Astrocyte (in vitro differentiated cells and primary cell): ENCODE measurements at places on chromosomes 6 and 20.

- DNase-seq = no peak
These were observed 86.9 kb downstream of the SLC22A23 start for GRCh38 chr6:3369985-3370360.

- DNase-seq = peak; percentile 23
These were observed 15.7 kb downstream of the ATG5 start for GRCh38 chr6:106309766-106310373.

- DNase-seq = peak; percentile 6
These were observed 19.1 kb upstream of the HLA-DQB1 start for GRCh38 chr6:32685603-32686002.

DNA sequence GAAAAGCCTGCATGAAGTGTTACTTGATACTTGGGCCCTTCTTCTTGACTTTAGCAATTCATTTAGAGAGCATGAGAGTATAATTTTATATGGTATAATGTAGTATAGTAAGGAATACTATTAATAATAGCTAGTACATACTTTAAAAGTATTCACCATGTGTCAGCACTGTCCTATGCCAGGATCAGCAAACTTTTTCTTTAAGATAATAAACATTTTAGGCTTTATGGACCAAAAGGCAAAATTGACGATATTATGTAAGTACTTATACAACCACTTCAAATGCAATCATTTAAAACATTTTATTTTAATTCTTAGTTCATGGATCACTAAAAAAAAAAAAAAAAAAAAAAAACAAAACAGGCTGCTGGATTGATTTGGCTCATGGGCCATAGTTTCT is 163.9 kb downstream of the IBTK start:
- peak; percentile 33 for DNase-seq

DNA sequence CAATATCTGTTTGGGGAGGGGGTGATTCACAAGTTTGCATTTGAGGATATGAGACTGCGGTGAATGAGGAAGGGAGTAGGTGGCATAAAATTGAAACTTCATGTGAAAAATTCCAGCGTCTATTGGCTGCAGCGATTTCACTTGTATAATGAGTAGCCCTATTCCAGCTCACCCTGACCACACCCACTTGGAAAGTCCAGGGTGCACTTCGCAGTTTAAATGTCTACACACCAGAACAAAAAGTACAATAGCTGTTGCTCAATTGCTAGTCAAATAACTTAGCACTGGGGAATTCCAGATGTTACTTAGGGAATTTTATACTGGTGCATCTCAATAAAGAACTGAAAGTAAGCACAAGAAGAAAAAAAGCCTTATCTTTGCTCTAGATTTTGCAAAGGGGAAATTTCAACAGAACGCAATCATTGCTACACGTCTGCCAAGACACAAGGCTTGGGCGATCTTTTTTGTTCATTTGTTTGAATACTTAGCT is 6.3 kb downstream of the TNFAIP3 start:
- DNase-seq = peak; percentile 86

- DNase-seq = no peak
These were observed 19.3 kb downstream of the ZNF334 start for GRCh38 chr20:46494077-46494476.

GRCh38 chr6:65908065-65908464 is 201.0 kb upstream of the EYS start:
- DNase-seq = no peak

DNA sequence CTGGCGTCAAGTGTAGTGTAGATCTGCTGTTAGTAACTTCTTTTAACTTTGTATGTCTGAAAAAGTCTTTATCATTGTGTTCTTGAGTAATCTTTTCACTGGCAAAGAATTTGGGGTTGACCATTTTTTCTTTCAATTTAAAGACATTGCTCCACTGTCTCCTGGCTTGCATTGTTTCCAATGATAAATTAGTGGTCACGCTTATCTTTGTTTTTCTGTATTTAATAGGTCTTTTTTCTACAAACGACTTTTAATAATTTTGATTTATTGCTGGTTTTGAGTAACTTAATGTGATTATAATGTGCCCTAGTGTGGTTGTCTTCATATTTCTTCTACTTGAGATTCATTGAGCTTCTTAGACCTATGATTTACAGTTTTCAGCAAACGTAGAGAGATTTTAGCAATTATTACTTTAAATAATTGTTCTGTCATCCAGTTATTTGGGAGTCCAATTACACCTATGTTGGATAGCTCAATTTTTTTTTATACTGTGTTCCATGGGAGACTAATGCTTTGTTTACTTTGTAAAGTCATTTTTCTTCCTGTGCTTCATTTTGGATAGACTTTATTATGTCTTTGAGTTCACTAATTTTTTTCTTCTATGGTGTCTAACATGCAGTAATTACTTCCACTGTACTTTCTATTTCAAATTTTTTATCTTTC is 38.3 kb upstream of the HEY2 start:
- no peak for DNase-seq

GRCh38 chr6:837380-837779 is 144.4 kb upstream of the EXOC2 start:
- DNase-seq = no peak

DNA sequence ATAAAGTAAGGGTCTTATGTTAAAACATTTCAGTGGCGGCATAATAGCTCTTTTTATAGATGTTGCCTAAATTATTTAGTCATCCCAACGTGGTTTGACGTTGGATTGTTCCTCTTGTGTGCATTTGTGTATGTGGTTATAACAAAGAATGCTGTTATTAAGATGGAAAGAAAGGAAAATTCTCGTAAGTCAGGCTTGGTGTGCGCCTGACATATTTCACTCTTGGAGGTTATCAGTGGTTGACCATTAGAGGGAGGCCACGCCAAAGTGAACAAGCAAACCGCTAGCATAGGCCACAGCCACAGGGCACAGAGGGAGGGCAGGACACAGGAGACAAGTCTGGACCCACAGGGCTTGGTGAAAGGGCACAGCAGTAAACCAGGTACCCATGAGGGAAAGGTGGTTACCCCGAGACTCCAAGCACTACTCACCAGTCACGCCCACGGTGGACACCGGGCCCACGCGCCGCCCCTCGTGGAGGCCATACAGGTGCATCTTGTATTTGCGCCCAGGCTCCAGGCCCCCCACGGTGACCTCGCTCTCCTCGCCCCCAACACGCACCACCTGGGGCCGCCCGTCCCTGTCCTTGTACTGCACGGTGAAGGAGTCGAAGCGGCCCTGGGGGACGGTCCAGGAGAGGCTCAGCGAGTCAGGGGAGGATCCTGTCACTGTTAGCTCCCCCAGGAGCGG is 22.9 kb downstream of the CYP21A2 start:
- DNase-seq = peak; percentile 6

DNA sequence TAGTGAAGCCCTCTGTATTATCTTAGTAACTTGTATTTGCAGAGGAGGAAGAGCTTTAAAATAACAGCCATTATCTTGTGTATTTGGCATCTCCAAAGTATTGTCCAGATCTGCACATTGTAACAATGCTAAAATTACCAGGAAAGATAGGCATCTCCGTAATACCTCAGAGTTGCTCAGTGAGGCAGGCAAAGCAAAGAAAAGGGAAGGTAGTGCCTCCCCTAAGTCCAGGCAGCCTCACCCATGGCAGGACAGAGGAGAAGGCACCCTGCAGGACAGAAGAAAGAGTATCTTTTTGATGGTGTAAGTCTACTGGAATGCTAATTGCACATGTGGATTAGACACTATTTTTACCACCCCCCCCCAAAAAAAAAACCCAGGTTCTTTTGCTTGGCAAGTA is 13.6 kb upstream of the SSTR4 start:
- no peak for DNase-seq

GRCh38 chr20:39259808-39260207 is 297.7 kb downstream of the DHX35 start:
- DNase-seq = no peak

GRCh38 chr6:159815410-159815809 is 15.3 kb downstream of the PNLDC1 start:
- DNase-seq = no peak

DNA sequence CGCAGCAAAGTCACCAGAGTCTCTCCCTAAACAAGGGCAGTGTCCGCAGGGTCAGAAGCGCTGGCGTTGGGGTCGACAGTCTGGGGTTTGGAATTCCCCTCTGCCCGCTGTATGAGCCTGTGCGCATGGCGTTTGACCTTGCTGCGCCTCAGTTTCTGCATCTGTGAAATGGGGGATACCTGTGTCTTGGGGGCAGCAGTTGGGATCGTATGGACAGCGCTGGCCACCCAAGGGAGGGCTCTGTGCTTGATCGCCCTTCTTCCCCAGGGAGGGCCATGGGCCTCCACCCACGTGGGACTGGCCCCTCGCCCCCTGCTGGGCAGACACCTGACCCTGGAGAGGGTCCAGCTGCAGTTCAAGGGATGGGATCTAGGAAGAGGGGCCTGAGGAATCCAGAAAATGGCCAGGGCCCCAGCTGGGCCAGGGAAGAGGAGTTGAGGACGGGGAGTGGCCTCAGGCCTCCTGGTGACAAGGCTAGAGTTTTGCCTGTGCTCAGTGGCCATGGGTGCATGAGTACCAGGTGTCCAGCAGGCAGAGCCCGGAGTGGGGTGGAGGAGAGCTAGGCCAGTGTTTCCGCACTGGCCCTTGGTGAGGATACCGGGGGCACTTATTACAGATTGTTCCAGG is 26.4 kb upstream of the PHACTR3 start:
- DNase-seq = no peak

- peak; percentile 58 for DNase-seq
These were observed 315.1 kb downstream of the UBE3D start for GRCh38 chr6:82750556-82750955.

- DNase-seq = no peak
These were observed 18.5 kb downstream of the PSMG4 start for GRCh38 chr6:3277251-3277650.

GRCh38 chr20:58040447-58041290 is 187.8 kb downstream of the ANKRD60 start:
- DNase-seq = no peak

- DNase-seq = no peak
These were observed 7.8 kb downstream of the SYNGAP1 start for GRCh38 chr6:33427585-33428223.

GRCh38 chr20:2762578-2763131 is 37.8 kb downstream of the CPXM1 start:
- no peak for DNase-seq

DNA sequence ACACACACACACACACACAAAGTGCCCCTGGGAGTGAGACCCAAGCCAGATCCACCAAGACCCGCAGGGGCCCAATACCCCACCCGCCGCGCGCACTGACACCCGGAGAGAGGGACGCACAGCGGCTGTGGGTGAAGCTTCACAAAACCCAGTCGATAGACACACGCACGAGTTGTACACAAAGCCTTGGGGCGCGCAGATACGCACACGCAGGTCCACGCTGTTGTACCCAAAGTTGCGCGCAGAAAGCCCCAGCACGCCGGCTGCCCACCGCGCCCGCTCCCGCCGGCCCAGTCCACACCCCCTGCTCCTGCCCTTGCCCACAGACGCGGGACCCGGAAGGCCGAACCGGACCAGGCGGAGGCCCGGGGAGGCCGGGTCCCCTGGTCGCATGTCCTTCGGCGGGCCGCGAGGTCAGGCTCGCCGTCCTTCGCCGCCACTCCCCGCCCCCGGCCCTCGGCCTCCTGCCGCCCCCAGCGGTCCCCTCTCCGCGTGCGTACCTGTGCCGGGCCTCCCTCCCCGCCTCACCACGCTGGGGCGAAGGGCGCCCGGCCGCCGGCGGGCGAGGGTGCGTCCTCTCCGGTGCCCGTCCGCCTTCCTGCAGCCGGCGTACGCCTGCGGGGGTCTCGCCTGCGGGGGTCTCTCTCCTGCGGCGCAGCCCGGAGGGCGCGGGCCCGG is at the start of gene TMEM74B:
Gene TMEM74B, minus strand, starts transcription at position 344 of the 678 bp plus-strand sequence. CDS start 1,180 bp downstream, outside the sequence.
- no peak for DNase-seq

DNA sequence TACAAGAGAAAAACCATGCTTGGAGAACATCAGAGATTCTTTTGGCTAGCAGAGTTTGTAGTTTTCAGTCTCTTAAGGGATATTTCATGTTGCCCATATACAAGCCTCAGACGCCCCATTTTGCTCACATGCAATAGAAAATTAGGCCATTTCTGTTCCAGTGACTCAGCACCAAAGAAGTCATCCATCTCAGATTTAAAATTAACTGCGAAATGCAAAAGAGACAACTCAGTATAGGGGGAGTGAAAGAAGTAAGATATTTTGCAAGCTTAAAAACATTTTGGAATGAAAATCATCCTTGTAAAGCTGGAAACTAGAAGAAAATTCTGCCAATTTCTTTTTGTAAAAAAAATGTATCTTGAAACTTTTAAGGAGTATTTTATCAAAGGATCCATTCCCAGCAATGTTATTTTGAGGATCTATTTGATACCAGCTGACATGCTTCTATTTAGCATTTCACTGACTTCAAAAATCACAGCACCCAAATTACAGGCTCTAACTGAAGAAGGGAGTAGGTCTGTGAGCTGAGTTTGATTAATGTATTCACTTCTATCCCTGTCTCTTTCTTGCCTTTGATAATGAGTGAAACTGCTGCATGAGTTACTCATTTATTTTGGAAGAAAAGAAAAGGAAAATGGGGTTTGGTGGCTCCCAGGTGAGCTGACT is 223.7 kb upstream of the SULF2 start:
- DNase-seq = peak; percentile 58

DNA sequence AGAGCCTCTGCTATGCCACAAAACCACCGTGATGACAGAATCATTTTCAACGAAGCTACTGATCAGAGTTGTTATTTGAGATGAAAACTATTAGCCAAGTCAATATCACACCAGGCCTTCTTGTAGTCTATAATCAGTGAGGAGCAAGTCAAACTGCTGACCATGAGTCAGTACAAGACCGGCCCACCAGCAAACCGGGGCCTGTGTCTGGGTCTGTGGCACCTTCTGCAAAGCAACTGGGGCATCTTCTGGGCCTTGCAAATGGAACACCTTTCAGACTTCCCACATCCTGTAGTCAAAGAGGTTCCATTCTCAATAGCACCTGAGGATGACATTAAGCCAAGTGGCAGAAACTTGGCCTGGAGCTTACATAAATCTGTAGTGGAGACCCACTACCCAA is 38.5 kb downstream of the CPXM1 start:
- DNase-seq = no peak

DNA sequence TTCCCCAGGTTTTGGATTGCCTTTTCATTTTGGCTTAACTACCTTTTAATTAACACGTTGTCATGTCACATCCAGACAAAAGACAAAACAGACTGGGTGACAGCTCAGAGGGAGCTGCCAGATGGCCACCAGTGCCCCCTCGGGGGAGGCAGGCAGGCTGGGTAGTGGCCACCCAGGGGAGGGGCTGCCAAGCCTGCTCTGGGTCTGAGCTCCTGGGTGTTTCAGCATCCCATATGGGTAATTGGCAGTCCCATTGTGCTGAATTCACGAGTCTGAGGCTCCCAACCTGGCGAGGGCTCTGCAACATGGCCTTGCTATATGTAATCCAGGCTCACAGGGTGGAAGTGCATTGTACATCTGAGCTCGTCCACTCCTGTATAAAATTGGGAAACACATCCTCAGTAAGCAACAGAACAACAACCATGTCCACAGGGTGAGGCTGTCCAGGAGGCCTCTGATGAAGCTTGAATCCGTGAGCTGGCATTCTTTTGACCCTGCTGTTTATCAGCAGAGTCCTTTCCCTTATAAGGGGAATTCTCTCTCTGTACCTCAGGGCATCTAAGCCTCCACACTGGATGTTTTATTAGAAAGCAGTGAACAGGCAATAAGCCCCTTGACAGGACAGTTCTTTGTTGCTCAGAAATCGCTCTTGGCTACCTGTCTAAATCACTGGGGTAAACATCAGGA is 111.7 kb upstream of the SLC22A23 start:
- DNase-seq = no peak
